Cerebellar nuclear complex (tissue), 1 donor: ENCODE measurements at places on chromosomes 2 and 18.

GRCh38 chr2:48519593-48519992 is 10.4 kb upstream of the STON1 start:
- no peak for DNase-seq

DNA sequence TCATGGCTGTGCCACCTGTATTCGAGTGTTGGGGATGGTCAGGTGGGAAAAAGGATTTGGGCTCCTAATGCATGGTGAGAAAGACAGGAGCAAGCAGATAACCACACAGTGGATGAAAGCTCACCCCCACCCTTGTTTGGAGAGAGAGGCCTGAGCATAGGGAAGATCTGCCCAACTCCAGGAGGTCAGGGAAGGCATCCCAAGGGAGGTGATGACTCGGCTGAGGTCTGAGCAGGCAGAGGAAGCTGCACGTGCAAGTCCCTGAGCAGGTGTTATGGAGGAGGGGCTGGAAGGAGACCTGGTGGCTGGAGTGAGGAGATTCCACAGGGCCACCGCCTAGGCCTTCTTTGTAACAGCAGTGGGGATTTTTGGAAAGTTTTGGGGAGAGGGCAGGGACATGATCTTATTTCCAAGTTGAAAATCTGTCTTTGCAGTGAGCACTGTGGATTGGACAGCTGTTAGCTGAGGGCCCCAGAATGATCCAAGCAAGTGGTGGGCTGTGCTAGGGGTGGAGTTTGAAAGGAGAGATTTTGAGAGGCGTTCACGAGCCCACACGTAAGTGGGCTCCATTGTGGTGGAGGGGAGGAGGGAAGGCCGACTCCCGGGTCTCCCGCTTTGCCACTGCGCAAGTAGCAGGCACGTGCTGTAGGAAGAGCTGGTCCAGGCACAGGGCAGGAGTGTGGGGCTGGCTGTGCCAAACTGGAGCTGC is 228.5 kb downstream of the GLI2 start:
- no peak for DNase-seq

GRCh38 chr18:74623047-74623816 is 25.6 kb downstream of the ZNF407 start:
- no peak for DNase-seq

GRCh38 chr2:189751080-189751658 is 11.4 kb downstream of the OSGEPL1 start:
- DNase-seq: no peak

GRCh38 chr2:163467251-163467630 is 268.6 kb downstream of the FIGN start:
- no peak for DNase-seq

- DNase-seq: no peak
Measured at GRCh38 chr2:219538504-219538951, 5.1 kb downstream of the CHPF start.

- no peak for DNase-seq
Measured at GRCh38 chr2:160419776-160420505, 73.7 kb downstream of the RBMS1 start.

GRCh38 chr2:15579641-15580040 is 12.0 kb upstream of the DDX1 start:
- DNase-seq: no peak

- DNase-seq: no peak
Measured at GRCh38 chr2:9536504-9536903, 19.1 kb downstream of the ADAM17 start.

GRCh38 chr2:5285872-5286769 is 406.1 kb upstream of the SOX11 start:
- no peak for DNase-seq

- DNase-seq: no peak
Measured at GRCh38 chr18:8609659-8610458, 622 bp downstream of the RAB12 start.
